ENCODE measurements at places on chromosomes 2 and 18.

- no peak for DNase-seq
Observed at GRCh38 chr2:45000341-45000901, 8.8 kb downstream of the SIX2 start.

GRCh38 chr2:18986046-18986445 lies 372.4 kb downstream of the OSR1 start:
- DNase-seq, result peak; percentile 64

DNA sequence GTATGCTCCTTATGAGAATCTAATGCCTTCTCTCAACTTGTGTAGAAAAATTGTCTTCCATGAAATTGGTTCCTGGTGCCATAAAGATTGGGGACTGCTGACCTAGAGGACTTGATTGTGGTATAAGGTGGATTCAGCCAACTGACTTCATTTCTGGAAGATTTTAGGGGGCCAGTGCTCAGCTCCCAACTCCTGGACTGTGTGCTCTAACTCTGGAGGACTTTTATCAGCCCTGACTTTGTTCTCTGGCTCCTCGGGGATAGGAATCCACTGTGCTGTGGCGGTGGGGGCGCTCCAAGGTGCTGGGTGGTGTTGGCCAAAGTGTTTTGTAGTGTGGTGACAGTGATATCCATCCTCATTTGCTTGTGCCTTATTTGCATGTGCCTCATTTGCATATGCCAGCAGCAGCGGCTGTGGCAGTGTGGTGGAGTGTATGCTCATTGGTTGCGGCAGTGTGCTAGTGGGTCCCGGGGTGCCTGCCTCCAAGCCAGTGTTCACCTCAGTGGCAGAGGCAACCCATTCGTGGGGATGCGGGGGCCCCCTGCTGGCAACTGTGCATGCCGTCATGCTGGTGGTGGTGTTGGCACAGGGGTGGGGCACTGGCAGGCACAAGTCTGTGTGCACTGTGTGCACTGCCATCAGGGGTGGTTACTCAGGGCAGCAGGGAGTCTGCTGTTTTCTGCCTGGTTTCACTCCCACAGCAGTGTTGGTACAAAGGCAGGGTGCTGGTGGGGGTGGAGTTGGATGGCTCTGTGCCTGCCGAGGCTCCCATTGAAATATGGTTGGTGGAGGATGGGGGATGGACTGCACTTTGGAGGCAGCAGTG lies 19.6 kb downstream of the EHBP1 start:
- no peak for DNase-seq

DNA sequence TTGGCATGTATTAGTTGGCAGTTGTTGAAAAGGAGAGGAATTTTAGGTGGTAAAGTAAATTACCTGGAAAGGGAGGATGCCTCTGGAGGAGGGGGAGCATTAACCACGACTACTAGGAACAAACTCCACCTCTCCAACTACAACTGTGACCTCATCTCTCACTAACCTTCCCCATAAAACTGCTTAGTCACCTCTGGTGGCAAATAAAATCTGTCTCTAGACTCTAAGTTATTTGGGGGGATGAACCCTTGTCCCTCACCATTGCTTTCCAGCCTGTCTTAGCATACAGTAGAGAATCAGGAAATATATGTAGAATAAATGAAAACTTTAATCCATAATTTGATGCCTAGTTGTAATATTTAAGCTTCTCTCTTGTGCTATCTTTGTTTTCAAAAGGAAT lies 27.6 kb upstream of the MYO1B start:
- no peak for DNase-seq

DNA sequence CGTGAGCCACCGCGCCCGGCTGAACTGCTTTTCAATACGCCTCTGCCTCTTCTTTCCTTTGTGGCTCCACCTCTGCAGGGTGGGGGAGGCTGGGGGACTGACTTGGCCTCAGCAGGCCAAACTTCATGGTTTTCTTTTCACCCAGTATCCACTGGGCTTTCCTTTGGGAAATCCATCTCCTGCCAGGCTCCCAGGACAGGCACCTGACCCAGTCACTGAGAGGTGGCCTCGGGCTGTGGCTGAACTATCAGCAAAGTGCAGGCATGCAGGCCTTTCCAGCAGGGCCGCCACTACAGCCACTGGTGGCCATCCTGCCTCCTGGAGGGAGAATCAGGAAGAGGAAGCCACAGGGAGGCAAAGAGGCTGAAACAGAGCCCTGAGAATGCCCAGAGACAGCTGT lies 33.4 kb upstream of the SEMA4C start:
- no peak for DNase-seq

- peak; percentile 26 for DNase-seq
Observed at GRCh38 chr18:62586151-62586774, 63.4 kb downstream of the ZCCHC2 start.

DNA sequence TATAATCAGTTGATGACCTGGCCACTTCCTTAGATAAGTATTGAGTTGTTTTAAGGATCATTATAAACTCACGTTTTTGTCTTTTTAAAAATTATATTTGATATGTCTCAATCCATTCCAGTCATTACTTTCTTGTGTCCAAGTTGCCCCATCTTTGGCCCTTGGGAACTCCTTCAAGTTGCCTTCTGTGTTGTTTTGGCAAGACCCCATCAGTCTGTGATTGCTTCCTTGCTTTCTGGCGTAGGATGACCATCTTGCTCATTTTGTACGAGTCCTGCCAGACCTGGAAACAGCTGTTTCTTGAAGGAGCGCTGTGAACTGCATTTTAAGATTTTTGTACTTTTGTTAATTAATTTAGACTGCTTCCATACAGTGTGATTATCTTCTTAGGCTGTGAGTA lies 68.9 kb upstream of the ITM2C start:
- no peak for DNase-seq

DNA sequence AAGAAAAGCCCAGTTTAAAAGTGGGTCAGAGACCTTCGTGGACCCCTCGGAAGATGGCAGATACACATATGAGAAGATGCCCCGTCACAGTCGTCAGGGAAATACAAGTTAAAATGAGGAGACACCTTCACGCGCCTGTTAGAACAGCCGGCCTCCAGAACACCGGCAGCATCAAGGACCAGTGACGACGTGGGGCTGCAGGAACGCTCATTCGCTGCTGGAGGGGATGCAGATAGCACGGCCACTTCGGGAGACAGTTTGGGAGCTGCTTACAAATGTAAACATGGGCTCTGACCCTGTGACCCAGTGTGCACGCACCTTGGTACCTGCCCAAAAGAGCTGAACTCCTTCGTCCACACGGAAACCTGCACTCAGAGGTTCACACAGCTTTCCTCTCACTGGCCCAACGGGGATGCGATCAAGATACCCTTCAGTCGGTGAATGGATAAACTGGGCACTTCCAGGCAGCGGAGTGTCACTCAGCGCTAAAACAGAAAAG lies 83.7 kb upstream of the CTDP1 start:
- DNase-seq, result no peak

DNA sequence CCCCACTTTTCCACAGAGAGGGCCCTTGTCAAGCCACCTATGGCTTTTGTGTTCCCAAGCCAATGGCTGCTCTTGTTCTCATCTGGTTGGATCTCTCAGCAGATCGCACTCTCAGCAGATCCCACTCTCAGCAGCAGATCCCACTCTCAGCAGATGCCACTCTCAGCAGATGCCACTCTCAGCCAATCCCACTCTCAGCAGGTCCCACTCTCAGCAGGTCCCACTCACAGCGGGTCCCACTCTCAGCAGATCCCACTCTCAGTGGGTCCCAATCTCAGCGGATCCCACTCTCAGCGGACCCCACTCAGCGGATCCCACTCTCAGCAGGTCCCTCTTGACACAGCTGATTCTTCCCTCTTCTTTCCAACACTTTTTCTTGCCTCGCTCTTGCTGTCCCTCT lies 59.3 kb upstream of the MGAT4A start:
- no peak for DNase-seq

DNA sequence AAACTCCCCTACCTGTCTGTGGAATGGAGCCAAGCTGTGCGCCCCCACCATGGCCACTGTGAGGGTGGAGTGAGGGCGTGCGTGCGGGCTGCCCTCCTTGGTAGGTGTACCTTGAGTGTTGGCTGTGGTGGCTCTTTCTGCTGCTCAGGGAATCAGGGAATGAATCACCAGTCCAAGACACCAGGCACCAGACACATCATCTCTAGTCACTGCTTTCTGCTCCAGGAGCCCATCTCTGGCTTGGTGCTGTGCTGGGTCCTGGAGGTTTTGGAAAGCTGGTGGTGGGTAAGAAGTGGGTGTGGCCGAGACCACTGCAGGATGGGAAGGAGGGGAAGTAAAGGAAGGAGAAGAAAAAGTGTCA lies 209.9 kb downstream of the SEPTIN10 start:
- DNase-seq, result no peak

DNA sequence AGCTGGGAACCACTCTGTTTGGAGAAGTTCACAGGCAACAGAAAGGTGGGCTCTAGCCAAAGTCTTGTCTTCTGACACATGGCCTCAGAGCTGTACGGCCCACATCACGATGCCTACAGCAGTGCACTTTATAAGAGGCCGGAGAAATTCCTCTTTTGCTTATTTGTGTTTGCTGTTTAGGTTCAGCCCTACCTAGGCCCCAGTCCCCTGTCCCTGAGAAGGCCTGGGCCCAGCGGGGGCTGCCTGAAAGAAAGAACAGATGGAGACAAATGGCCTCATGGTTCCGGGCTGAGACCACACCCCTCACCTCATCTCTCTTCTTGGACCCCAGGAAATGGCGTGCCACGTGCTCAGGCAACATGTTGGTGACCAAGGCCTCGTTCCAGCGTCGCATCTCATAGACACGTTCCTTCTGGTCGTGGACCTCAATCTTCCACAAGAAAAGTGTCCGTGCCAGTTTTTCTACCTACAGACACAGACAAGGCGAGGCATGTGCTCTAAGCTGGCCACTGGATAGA lies 30.9 kb downstream of the CENPO start:
- DNase-seq, result no peak

- DNase-seq, result no peak
Observed at GRCh38 chr2:224436634-224437033, 34.7 kb upstream of the FAM124B start.

DNA sequence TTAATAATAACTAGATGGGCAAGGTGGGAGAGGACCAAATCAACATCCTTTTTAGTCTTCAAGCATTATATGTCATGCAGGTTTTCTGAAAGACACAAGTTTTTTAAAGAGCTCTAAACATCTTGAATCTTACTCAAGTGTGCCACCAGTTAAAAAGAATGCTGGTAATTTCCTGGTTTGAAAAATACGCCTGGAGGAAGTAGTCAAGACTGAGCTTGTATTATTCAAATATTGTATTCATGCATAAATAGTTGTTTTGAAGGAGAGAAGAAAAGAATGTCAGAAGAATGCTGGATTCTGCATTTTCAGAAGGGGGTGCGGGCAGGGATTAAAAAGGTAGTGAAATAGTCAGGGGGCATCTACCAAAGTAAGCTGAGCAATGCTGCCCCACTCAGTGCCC lies 90.7 kb downstream of the WDPCP start:
- DNase-seq, result no peak

DNA sequence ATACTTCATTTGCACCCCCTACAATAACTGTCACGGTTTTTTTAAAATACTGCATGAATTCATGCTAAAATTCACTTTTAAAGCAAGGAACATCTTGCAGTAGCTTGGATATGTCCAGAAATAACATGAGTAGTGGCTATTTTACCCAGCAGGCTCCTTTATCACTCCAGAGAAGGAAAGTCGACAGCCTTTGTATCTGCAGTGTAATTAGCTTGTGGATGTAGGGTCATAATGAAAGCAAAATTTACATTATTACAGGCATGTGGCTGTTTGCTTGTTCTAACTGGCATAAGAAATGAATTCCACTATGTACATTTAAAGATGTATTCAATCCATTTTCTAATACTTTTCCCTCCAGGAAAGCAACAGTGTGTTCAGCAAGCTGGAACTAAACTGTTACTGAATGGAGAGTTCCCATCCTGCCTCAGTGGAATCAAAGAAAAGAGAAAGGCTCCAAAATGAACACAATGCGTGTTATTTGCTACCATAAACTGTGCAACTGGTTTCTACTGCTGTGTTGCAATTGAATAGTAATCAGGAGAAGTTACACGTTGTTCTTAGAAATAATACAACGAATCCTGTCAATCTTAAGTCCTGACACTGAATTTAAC lies 321.2 kb upstream of the VRK2 start:
- DNase-seq, result no peak

DNA sequence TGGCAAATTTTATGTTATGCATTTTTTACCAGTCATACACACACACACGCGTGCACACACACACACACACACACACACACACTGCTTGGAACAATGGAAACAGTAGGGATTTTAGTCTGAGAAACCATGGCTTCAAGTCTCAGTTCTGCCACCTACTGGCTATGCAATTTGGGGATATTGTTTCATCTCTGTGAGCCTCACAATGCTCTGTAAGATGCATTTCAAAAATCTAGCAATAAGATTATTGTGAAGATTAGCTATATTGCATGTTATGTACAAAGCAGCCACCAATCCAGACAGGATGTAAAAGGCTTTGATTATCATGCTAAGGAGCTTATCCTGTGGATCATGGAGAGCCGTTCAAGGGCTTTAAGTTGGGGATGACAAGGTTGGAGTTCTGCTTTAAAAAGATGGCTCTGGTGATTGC lies 401.4 kb downstream of the NBAS start:
- no peak for DNase-seq

GRCh38 chr2:65922794-65923193 lies 490.4 kb upstream of the SPRED2 start:
- no peak for DNase-seq

- no peak for DNase-seq
Observed at GRCh38 chr2:190935054-190935453, 54.4 kb downstream of the GLS start.

GRCh38 chr18:58402247-58402646 lies 226.6 kb downstream of the ALPK2 start:
- peak; percentile 41 for DNase-seq
